ENCODE measurements at places on chromosomes 3 and 15.

- no peaks in the 10 kb centered on the region for H3K27me3 ChIP-seq
- DNase-seq, result no peak
- H3K27ac ChIP-seq, result no peak overlapping the region
- no peak overlapping the region for H3K4me3 ChIP-seq
- no peaks in the 10 kb centered on the region for H3K36me3 ChIP-seq
Measured at GRCh38 chr15:25905140-25905539, 42.0 kb upstream of the ATP10A start.

DNA sequence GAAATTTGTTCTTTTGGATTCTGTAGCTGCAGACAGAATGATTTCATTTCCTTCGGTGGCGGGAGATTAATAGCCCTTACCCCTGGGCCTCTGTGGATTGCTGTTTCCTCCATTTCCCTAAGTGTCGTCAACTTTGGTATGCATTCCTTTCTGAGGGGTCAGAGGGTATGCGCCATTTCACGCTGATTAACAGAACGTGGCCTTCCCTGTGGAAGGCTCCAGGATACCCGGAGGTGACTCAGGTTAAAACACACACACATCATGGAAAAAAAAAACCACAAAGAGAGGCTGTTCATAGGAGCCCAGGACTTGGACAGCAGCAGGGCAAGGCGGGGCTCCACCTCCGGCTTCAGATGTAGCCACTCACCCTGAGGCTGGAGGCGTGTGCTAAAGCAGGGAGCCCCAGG, 51.9 kb downstream of the EPHB1 start:
- no peaks in the 10 kb centered on the region for H3K36me3 ChIP-seq
- H3K4me1 ChIP-seq, result no peaks in the 10 kb centered on the region
- H3K27ac ChIP-seq, result no peak overlapping the region
- H3K27me3 ChIP-seq, result no peaks in the 10 kb centered on the region
- DNase-seq, result no peak
- H3K4me3 ChIP-seq, result no peak overlapping the region

DNA sequence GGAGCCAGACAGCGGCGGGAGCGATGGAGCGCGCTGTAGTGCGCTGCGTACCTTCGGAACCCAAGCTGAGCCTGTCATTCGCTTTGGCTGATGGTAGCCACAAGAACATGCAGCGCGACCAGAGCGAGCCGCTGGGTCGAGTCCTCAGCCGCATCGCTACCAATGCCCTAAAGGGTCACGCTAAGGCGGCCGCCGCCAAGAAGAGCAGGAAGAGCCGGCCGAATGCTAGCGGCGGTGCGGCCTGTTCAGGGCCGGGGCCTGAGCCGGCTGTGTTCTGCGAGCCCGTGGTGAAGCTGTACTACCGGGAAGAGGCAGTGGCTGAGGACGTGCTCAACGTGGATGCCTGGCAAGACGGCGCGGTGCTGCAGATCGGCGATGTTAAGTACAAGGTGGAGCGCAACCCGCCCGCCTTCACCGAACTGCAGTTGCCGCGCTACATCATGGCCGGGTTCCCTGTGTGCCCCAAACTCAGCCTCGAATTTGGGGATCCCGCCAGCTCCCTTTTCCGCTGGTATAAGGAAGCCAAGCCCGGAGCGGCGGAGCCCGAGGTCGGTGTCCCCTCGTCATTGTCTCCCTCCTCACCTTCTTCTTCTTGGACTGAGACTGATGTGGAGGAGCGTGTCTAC, 498 bp downstream of the PDE12 start:
- H3K27me3 ChIP-seq, result no peaks in the 10 kb centered on the region
- peaks cover 24% of the 10 kb centered on the region for H3K4me1 ChIP-seq
- H3K4me3 ChIP-seq, result peak overlapping the region; percentile 78
- H3K27ac ChIP-seq, result peak overlapping the region; percentile 79
- no peak for DNase-seq

GRCh38 chr15:35545316-35545823, 595 bp downstream of the DPH6 start:
- H3K4me3 ChIP-seq, result peak overlapping the region; percentile 85
- peak overlapping the region; percentile 95 for H3K27ac ChIP-seq
- H3K27me3 ChIP-seq, result no peaks in the 10 kb centered on the region
- DNase-seq, result no peak

DNA sequence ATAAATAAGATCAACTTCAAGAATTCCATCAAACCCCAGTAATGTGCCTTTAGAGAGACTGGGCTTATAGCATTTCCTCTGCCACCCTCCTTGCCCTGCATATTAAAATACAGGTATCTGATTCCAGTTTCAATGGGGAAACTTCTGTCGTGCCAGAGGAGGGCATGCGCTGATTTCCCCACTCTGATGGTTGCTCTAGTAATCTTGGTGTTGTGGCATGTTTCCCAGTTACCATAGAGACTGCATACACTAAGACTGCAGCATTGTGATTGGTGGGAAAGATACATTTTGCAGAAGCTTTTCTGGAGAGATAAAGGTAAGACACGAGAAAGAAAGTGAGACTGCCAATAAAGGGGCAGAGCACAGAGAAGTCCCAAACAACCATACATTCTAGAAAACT, 225.6 kb downstream of the TIGIT start:
- H3K27ac ChIP-seq, result no peak overlapping the region
- no peaks in the 10 kb centered on the region for H3K36me3 ChIP-seq

Data from thoracic aorta (tissue), 2 donors.